NCI-H510A treated with DMSO at 0.1 percent for 48 hours (cell line): ENCODE measurements at places on chromosomes 11 and 22.

- no peak for DNase-seq
Observed at GRCh38 chr11:35100013-35100383, 39.0 kb upstream of the CD44 start.

- no peak for DNase-seq
Observed at GRCh38 chr11:92026664-92027063, 198.0 kb upstream of the FAT3 start.

DNA sequence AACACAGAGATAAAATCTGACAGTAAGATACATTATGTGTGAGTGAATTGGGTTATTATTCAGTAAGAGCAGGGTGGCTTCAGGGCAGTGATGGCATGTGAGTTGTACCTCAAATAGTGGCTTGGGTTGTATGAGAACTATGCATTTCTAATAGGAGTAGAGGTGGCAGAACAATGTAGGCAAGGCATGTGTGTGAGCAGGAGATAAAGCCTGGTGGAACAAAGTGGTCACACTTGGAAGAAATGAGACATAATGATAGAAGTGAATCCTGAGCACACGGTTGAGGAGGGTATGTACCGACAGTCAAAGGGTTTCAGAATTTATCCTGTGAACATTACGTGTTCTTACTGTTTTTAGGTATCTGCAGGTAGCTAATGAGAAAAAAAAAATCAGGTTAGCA lies 159.3 kb downstream of the CASP12 start:
- no peak for DNase-seq

GRCh38 chr11:131855320-131855719 lies 484.9 kb downstream of the NTM start:
- no peak for DNase-seq

GRCh38 chr11:61532134-61533038 lies 23.8 kb downstream of the LRRC10B start:
- DNase-seq = peak; percentile 85

DNA sequence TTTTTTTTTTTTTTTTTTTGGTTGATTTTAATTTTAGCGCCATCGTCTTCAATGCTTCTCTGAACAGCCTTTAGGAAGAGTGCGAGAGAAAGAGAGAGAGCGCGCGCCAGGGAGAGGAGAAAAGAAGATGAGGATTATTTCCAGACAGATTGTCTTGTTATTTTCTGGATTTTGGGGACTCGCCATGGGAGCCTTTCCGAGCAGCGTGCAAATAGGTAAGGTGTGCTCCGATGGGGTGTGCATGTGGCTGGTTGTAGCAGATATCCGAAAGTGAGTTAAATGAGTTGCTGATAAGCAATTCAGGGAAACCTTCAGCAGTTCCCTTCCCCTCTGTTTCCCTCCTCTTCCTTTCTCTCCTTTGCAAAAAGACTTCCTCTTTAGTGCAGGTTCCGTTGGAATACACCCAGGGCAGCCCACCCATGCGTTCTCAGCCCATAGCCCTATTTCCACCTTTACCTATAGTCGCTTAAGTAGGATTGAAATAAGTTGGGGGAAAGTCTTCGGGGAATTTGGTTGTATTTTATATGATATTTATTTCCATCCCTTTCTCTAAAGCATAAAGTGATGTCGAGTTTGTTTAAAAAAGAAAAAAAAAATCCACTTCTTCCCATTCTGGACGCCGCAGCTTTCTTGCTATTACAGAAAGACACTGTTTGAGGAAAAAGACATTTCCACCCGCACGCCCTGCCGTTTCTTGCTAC lies 1.1 kb downstream of the GRIA4 start:
- DNase-seq = peak; percentile 8

- DNase-seq = no peak
Observed at GRCh38 chr11:59842316-59842715, 3.0 kb downstream of the CBLIF start.

DNA sequence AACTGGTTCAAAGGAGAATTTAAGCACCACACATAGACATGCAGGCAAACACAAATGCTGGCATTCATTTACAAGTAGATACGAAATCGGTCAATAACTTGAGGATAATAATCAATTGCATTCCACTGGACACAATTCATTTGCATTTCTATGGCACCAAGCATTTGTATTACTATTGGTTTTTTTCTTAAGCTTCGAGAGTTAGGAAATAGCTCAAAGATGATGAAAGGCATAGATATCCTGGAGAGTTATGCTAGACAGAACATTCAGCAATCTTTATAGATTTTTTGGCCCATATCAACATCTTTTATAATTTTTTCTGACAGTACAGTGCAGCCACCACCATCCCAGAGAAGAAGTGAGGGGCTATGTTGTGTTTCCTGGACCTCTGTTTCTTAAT lies 544.4 kb downstream of the MIAT start:
- DNase-seq = no peak

DNA sequence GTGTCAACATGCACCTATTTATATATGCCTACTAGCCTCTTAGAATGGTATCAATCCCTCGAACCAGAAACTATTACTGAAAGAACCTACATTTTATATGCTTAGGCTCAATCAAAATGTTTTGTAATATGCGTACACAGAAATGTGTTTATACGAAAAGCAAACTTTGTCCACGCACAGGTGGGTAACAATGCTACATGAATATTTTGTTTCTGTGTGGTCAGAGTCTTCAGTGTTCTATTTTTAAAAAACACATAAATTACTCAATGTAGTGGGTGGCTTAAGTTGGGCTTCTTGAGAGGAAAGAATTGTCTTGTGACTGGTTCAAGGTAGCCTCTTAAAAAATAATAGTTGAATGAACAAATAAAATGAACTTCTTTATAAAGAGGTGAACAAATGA lies 46.1 kb downstream of the SYTL2 start:
- DNase-seq = no peak

- no peak for DNase-seq
Observed at GRCh38 chr11:27650988-27651387, 49.3 kb downstream of the BDNF start.

DNA sequence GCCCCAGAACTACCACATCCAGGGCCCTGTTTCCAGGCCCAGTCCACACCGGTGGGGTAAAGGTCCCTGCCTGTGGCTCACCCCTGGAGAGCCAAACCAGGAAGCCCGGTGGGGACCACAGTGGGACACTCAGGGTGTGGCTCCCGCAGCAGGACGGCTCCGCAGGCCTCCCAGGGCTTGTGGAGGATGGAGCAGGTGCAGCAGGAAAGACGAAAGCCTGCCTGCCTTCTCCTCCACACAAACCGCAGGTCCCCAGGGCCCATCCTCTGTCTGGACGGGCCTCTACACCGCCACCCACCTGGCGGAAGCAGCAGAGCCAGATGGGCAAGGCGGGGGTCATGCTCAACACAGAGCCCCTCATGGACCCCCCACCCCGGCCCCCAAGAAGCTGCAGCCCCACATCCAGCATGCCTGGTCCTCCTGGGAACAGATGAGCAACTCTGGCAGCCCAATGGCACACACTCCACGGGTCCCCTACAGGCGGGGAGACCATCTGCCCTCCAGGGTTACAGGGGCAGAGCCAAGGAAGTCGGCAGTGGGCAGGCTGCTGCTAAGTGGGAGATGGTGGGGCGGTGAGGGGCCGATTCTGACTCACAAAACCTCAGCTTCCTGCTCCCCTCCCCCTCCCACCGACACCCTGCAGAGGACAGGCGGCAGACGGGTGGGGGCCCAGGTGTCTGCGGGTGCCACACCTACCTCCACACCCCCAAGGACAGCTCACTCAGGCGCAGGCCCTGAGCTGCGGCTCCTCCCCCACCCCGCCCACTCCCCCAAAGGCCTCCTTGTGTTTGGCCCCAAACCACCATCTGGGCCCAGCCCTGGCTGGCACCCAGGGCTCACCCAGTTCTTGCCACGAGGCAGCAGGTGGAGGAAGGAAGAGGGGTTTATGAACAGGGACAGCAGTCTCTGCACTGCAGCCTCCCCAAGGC lies 5.2 kb downstream of the SBF1 start:
- peak; percentile 59 for DNase-seq

DNA sequence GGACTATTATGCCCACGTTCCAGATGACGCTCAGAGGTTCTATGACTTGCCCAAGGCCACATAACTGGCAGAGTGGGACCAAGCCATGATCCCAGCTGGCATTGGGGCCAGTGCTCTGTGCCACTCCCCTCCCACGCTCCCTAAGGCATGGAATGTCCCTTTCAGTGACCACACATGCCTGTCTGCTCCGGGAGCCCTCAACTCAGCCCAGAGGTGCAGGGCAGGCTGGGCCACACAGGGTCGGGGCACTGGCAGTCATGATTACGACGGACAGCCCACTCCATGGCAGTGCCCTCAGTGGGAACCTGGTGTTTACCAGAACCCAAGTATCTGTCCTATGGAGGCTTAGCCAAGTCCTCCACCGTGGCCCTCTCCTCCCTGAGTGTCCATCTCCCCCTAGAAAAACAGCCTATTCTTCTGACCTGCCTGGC lies 10.0 kb downstream of the RHBDD3 start:
- no peak for DNase-seq

DNA sequence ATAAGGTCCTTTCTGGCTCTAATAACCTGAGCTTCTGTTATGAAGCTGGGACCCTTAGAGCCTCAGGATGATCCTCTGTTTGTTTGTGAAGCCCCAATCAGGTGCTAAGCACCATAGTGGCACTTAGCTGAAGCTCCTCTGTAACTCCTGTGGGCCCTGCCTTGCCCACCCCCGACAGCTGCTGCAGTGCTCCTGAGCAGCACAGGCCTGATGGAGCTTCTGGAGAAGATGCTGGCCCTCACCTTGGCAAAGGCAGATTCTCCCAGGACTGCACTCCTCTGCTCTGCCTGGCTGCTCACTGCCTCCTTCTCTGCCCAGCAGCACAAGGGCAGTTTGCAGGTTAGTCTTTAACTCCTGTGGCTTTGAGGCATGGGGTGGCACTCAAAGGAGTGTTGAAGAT lies 19.0 kb upstream of the CCDC134 start:
- no peak for DNase-seq

- no peak for DNase-seq
Observed at GRCh38 chr11:17256512-17256911, 20.0 kb upstream of the NUCB2 start.

- DNase-seq = no peak
Observed at GRCh38 chr11:65501472-65502273, 2.8 kb downstream of the MALAT1 start.

DNA sequence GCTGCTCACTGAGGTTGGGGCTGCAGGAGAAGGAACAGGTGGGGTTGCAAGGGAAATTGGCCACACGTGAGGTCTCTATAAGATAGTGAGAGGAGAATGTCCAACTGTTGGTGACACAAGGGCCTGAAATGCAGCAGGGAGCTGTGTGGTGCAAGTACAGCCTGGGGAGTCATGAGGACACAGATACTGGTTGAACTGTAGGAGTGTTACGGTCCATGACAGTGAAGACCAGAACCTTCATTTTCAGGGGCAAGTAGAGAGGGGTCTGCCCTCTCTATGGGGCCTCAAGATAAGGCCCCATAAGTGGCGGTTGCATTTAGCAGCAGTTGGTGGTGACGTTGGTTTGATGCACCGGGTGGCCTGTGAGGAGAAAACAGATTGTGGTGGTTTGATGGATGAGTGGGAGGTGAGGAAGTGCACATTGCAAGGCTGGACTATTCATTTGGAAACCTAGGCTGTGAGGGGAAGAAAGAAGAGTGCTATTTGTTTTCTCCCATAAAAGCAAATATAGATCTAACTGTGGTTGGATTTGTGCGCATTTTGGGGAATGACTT lies 39.4 kb downstream of the MICAL2 start:
- DNase-seq = no peak

DNA sequence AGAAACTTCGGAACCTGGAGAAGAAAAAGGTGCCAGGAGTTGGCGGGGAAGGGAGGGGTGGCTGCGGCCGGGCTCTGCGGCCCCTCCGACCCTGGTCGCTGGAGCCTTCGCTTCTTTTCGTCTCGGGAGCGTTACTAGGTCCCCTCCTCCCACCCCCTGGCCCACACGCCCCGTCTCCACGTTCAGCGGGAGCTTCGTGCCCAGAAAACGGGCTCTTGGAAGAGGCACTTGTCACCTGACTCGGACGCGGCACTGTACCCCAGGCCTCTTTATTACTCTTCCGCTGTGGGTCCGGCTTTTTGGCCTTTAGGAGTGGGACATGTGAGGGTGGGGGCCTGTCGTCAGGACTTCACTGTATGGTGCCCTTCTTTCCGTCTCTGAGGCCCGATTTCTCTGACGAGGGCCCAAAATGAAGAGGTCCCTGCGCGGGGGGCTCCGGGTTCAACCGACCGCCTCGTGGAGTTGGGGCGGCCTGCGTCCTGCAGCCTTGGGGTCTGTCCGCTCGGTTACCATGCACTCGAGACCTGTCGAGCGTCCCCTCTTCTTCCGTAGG lies 1.2 kb downstream of the CAPRIN1 start:
- DNase-seq = no peak

DNA sequence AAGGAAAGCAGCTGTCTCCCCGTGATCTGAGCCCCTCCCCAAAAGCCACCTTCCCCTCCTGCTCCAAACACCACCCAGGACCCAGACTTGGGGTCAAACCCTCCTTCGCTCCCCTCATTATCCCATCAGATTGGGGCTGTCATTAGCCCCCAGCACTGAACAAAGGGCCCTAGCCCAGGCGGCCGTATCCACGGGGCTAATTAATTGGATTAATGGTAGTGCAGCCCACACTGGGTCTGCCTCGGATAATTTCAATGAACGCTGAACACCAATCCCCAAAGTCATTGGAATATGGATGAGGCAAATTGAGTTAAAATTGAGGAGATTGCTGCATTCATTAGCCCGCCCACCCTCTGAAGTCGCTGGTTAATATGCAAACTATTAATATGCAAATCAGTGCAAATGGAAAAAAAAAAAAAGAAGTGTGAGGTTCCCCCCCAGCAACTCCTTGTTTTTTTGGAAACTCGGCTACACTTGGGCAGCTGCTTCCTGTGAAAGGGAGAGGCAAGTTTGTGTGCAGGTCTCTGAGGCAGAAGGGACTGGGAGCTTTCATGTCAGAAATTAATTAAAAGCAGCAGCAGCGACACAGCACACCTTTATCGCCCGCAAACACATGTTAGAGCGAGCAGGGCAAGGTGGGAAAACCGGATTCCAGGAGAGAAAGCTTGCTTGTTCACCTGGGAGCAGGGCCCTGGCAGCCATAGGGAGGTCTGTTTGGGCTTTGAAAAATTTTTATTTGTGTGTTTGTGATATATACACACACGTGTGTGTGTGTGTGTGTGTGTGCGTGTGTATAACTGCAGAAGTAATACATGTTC lies 517.8 kb downstream of the MIAT start:
- no peak for DNase-seq

- DNase-seq = no peak
Observed at GRCh38 chr11:96869207-96869606, 479.4 kb downstream of the JRKL start.

- no peak for DNase-seq
Observed at GRCh38 chr11:35526370-35526792, 965 bp upstream of the PAMR1 start.

GRCh38 chr11:1384199-1384970 lies 5.3 kb upstream of the BRSK2 start:
- no peak for DNase-seq

DNA sequence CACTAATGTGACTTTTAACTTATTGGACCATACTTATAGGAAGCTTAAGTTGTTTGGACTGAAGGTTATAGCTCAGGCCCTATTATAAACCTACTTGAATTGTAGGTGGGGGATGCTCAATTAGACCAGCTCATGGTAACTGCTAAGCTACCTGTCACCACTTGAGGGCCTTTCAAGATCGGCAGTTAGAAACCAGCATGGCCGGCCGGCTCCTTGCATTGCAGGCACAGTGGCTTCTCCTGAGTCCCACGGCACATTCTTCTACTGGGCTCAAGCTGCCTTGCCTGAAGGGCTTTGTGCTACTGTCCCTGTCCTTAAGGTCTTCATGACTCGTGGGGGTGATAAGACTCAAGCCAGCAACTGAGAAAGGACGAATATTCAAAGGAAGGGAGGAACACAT lies 70.8 kb downstream of the TBC1D22A start:
- no peak for DNase-seq
